ENCODE measurements at places on chromosomes 6 and 20. TPM values are rescaled to one million over a fixed set of nuclear protein-coding genes. Genes with fewer than 3 reads are reported as not detected.

Gene HDGFL1
- under 0.01 TPM for total RNA-seq

Gene PSORS1C1
- not detected for total RNA-seq

Gene HSD17B8
- 1.5 TPM for total RNA-seq

Gene PPIL6
- 21.1 TPM for total RNA-seq

Gene HRH3
- 0.49 TPM for total RNA-seq

Gene PDE7B
- 2.5 TPM for total RNA-seq

Gene BMP6
- total RNA-seq, result 3.4 TPM

Gene EFCAB8
- total RNA-seq, result not detected

Gene SLC22A23
- 30.2 TPM for total RNA-seq

Gene RBM38
- total RNA-seq, result 6.6 TPM

Gene PTCRA
- not detected for total RNA-seq
